CD4-positive, alpha-beta T cell treated with Interleukin-15 for 1 hour (primary cell): ENCODE measurements at places on chromosomes 7 and 10.

- no peak for DNase-seq
Observed at GRCh38 chr7:74572301-74572979, 85.1 kb upstream of the GTF2I start.

DNA sequence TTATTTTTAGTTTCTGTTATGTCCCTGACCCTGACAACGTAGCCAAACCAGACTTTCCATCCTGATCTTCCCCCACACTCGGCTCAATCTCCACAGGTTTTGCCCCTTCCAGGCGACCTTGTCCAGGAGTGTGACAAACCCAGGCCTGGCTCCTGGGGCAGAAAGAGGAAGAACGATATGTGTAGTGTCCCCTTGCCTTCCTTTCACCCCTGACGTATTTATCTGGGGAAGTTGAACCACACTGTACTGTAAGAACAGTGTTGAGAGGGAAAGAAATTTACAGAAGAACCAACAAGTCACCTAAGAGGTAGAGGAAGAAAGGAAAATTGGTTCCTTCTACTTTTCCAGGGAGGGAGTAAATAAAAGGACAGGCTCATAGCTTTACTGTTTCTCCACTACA, 158.0 kb downstream of the VTI1A start:
- no peak for DNase-seq

DNA sequence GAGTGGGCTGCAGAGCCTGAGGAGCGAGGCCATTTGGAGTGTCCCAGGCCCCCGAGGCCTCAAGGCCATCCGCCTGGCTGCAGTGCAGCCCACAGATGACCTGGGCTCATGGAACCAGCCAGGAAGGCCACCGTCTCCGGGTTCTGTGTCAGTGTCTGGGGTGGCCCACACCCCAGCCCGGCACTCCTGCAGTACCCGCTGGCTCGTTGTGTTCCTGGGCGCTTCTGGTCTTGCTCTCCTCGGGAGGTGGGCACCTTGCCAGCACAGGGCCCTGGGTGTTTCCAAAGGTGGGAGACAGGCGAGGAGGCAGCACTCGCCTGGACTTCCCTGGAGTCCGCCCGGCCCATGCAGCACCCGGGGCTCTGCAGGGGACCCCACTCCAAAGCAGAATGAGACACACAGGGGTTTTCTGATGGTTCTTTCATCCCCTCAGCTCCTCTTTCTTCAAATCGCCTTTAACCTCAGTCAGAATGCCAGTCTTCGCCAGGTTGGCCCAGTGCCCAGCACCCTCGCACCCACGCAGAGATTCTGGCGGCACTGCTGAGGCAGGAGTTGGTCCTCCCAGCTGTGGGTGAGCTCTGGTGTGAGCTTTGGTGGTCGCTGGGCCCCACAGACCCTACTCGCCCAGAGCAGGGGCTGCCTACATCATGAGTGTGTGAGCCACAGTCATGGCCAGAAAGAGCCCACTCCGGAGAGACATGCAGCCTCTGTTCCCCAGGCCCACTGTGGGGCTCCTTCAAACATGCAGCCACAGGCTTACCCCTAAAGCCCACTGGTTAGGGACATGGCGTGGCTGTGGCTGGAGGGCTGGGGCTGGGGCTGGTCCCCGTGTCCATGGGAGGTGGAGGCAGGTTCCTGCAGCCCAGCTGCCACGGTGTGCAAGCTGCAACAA, 155.7 kb downstream of the EBF3 start:
- DNase-seq, result no peak

- no peak for DNase-seq
Observed at GRCh38 chr10:123999956-124000615, 93.3 kb downstream of the CHST15 start.

GRCh38 chr7:120521761-120522737, 249.1 kb downstream of the KCND2 start:
- DNase-seq, result no peak

DNA sequence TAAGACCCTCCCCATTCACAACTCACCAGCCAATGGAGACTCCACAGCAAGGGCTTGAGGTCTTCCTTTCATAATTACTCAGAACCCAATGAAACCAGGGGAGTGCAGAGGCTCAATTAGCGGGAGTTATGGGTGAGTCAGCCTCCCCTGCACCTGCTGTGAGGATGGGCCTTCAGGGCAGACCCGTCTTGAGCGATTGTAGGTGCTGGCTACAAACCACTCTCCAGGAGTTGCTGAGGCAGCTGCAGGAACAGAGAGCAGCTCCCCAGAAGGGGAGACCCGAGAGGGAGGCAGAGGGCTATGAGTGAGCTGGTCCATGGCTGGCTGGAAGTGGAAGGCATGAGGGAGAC, 58.5 kb upstream of the SORCS3 start:
- no peak for DNase-seq

GRCh38 chr10:74153123-74153522, 2.1 kb downstream of the ADK start:
- DNase-seq, result no peak

GRCh38 chr7:13327669-13328068, 640.2 kb downstream of the ARL4A start:
- DNase-seq, result no peak

DNA sequence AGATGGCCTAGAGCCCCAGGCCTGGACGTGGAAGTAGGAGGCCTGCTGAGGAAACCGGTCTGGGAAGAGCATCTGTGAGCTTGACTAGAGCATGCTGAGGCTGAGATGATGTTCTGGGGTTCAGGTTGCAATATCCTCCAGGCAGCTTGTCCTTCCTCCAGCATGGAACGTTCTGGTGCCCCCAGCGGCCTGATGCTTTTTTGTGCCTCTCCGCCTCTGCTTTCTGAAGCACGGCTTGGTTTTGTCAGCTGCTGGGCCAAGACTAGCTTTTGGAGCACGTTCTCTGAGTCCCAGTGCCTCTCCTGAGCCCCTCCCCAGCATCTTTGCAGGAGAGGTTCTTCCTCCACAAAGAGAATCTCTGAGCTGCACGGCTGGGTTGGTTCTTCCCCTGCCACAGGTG, 682.0 kb upstream of the FOXK1 start:
- DNase-seq, result no peak

DNA sequence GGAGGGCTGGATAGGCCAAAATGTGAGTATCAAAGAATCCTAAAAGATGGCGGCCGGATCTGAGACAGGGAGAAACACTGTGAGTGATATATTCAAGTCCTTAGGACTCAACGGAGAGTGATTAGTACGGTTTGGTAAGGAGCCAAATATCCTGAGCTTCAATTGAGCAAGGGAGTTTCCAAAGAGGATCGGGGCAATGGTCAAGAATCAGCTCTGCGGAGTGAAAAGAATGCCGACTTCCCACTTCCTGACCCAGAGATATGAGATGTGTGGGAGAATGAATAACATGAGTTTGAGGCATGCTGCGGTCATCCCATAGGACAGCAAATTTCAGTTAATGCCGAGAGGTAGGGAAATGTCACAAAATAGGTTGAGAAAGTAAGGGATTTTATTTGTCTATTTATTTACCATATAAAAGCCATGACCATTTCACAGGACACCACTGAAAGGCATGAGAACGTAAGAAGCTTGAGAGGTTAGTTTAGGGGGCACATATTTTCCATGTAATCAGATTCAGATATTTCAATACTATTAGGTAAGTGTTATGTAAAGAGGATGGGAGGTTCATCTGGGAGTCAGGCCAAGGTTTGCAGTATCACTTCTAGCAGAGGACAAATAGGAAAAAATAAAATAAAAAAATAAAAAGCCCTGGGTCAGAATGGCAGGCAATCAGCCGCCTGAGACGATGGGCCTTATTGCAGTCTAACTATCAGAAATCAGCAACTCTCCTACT, 165.6 kb downstream of the HGF start:
- DNase-seq, result no peak

- DNase-seq, result no peak
Observed at GRCh38 chr10:77226452-77226851, 411.2 kb downstream of the KCNMA1 start.

- no peak for DNase-seq
Observed at GRCh38 chr10:43998021-43998809, 349.5 kb upstream of the ZNF32 start.

DNA sequence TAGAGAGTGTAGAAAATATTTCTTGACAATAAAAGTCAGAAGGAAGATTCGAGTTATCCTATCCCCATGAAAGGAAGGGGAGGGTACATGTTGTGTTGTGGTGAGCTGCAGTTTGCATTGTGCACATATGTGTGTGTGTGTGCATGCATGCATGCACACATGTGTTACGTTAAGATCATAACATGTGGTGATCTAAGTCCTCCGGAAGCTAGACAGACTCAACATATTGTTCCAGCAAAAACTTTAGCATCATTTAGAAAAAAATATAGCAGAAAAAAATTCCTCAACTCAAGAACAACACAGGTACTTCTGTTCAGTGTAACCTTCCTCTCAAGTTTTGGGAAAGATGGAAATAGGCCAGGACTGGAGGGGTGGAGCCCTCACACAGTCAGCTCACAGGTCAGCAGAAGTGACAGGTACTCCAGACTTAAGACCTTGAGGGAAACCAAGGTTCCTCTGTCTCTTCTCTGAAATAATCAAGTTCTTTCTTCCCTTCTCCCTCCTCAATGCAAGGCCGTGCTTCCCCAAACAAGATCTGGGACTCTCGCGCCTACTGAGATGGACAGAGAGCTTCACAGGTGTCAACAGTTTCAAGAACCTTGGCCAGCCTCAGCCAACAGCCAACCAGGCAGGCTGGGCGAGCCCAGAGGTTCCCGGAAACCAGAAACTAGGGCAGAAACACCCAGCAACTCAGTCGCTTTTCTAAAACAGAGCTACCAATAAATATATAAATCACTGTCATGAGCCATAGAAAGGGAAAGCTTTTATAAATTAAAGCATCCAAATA, 205.2 kb downstream of the FAM107B start:
- DNase-seq, result peak; percentile 68

DNA sequence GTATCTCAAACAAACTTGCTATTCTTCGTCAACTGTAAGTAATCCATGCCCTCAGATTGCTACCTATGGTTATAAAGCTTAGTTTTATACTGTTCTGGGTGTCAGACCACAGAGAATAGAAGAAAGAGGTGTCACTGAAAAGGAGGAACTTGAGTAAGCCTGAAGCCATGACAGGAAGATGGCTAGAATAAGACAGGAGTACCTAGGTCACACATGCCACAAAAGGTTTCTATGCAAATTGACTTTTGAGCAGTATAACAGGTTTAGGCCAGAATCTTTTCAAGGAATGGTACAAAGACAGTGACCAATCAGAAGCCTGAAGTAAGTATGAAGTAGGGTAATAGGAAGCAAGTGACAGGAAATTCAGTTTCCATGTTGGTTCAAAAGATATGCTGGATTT, 23.5 kb downstream of the FBXW4 start:
- no peak for DNase-seq

GRCh38 chr10:19640566-19641263, 175.5 kb upstream of the PLXDC2 start:
- no peak for DNase-seq

GRCh38 chr10:72639441-72639873, 13.6 kb upstream of the MICU1 start:
- no peak for DNase-seq

DNA sequence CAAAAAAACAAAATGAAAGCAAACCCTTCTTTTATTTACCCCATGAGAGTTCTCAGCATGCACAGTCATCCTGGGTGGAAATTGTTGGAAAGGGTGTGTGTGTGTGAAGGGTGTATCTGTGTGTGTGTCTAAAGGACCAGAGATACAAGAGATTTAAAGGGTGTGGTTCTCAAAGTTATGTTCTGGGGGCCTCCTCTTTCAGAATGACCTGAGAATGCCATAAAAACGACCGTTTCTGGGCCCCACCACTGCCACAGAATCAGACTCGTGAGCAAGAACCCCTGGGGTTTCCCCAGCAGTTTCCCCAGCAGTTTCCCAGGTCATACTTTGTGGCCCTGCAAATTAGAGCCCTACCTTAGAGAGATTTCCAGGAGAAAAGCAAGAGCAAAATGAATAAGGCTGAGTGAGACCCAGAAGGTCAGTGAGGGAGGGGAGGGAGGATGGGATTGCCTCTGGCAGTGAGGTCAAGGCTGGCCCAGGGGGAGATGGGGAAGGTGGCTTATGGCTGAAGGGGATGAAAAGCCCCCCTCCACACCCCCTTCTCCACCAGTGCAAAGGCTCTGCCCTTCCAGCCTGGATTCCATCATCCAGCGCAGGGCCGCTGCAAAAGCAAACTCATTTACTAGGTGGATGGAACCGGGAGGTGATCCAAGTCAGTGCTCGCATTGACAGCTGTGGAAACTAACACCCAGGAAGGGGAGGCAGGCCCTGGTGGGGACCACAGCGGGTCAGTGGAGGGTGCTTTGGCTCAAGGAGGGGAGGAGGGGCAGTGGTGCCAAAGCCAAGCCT, 10.2 kb downstream of the PYROXD2 start:
- DNase-seq, result no peak

DNA sequence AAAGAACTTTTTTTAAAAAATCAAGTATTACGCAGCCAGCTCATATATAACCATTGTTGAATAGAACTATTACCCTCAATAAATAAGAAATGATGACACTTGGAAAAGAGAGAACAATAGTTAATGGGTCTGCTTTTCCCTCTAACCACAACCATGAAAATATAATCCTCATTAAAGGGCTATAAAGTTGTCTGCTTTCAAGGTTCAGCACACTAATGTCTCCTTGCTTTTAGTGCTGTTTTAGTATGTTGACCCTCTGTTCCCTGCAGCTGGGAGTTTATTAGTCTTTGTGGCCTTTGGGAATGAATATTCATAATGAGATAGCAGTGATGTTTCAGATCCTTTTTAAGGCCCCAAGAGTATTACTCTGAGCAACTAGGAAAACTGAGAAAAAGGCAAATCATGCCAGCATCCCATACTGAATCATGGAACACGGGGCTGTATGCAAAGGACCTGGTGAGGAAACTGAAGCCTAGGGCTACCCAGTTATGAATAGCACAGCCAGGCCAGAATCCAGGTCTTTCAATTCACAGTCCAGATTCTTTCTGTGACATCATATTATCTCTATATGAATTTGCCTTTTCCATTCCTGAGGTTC, 332.0 kb upstream of the LRGUK start:
- DNase-seq, result no peak

DNA sequence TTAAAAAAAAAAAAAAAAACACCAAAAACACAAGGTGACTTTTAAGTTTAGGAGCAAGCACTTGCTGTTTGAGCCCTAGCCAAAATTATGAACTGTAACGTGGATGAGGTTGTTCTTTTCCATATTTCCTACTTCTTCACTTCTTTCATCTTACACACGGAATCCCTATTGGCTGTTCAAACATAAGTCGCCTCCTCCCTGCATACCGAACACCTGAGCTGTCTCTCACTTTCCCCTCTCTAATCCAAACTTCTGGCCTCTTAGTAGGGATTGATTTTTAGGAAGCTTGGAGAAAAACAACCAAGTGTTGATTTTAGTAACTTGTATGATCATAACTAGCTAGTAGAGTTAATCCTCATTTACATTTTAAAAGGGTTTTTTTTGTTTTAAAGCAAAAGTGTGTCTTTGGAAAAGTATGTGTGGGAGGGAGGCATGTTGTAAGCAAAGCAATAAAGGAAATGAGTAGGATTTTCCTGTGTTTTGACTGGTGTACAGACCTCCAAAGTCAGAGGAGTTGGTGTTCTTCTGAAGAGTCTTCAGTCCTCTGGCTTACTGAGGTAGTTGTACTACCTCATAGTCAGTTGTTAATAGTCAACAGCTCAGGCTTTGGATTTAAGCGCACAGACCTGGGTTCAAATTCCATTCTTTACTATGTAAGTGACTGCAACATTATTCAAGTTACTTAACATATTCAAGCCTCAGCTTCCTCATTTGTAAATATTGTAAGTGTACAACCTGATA, 39.3 kb downstream of the RABGEF1 start:
- no peak for DNase-seq
